Stimulated activated CD8-positive, alpha-beta memory T cell treated with anti-CD3 and anti-CD28 coated beads, Interleukin-2, amount 100 ng/mL, for 1 hour (primary cell): ENCODE measurements at places on chromosomes 3 and 15.

DNA sequence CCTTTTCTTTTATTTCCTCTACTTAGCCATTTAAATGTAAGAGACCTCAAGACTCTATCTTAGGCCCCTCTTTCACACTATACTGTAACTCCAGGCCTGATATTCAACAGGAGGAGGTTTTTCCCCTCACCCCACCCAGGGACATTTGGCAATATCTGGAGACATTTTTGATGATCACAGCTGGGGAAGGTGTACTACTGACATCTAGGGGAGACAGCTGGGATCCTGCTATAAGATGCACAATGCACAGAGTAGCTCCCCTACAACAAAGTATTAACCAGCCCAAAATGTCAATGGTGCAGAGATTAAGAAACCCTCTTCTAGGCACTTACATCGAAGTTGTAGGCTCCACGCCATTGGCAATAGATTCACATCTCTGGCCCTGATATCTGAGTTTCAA lies 517.5 kb upstream of the UBE2E2 start:
- DNase-seq, result no peak

DNA sequence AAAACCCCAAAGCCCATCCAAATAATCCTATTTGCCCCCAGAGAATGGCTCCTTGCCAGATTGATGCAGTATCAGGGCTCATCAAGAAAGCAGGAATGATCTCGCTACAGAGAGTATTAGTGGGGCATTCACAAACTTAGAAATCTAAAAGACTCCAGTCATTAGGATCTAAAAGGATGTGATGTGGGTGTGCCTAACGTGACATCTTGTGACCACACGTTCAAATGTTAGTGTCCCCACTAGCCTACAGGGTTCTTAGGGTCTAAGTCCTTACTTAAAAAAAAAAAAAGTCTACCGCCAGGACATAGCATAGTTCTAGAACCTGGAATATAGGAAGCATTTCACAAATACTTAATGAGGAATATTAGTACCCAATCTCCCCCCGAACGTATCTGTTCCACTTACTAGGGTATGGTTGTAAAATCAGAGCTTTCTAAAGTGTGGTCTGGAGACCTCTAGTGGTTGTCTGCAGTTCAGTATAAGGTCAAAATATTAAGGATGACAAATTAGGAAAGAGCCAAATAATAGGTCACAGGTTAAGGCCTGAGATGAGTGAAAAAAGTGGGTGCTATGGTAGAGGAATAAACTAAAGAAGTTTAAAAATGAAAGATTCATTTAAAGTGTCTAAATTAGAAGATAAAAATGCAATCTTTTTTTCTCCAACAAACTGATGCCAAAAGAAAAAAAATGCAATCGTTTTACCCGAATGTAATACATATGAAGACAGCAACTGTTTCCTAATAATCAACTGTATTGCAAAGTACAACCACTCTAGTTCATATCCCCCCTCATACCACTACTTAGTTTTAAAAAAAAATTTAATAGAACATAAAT lies 4.2 kb upstream of the CHRM5 start:
- no peak for DNase-seq

GRCh38 chr3:13706451-13706850 lies 157.5 kb downstream of the FBLN2 start:
- DNase-seq, result no peak

- DNase-seq, result no peak
Measured at GRCh38 chr3:38020342-38020726, 9.1 kb downstream of the PLCD1 start.

- no peak for DNase-seq
Measured at GRCh38 chr15:64026591-64026990, 19.7 kb downstream of the DAPK2 start.

- peak; percentile 6 for DNase-seq
Measured at GRCh38 chr3:108489776-108490175, 20.6 kb downstream of the MYH15 start.

DNA sequence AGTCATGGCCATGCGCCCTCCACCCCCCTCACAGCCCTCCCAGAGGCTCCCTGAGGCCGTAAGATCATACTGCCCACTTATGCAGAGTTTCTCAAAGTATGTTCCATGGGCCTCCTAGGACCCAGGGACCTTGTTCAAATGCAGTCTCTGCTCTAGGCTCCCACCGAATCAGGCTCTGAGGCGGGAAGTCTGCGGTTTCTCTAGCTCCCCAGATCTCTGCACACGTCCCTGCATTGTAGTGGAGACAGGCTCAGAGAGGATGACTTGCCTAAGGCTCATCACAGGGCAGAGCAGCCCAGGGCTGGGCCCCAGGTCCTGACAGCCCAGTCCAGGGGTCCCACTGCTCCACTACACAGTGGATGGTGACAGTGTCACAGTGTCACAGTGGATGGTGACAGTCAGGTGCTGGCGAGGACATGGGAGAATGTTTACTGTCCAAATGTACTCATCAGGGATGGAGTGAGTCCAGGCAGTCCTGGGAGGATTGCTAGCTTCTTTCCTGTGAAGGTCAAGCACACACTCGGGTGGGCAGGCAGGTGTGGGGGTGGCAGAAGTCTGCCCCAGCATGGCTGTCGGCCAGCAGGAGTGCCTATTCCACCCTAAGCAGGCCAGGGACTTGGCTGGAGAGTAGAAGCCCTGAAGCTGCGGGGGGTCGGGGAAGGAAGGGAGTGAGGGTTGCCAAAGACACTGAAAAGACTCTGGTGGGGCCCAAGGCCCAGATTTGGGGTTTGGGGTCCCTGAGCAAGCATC lies 12.4 kb downstream of the ANKRD63 start:
- DNase-seq, result no peak

DNA sequence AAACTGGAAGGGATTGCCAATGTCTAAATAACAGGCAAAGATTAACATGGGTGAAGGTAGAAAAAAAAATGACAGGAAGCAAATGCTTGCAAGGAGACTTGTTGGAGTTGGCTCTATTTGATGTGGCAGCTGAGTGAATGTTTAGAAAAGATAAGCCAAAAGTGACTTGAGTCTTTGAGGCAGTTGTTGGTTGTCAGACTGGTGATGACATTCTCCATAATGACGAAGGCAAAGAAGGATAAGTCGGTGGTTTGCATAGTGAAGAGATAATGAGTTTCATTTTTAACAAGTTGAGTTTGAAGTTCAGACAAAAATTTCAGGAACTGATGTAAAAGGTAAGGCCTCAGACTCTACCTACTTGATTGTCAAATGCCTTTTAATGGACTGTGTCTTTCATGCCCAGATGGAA lies 704.1 kb upstream of the SGO1 start:
- no peak for DNase-seq

- DNase-seq, result peak; percentile 51
Measured at GRCh38 chr15:45635191-45635638, 386 bp downstream of the SQOR start.

DNA sequence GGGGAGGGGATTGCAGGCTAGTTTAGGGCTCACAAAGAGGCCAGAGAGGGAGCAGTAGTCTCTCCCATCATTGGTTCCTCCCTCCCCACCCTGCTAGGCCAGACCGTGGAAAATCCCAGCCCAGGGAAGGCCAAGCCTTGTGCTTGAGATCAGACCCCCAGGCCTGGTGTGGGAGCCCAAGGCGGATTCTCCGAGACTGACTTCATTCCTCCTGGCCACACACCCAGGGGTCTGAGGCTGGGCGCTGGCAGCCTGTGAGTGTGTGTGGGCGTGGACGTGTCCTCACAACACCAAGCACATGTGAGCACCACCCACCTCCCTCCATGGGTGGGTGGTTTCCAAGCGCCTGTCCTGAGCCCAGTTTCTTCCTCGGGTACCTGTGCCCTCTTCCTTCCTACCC lies 4.1 kb downstream of the LOXL1 start:
- DNase-seq, result no peak

GRCh38 chr3:127105587-127105986 lies 87.3 kb upstream of the PRR23E start:
- no peak for DNase-seq

GRCh38 chr3:81161851-81162250 lies 599.6 kb downstream of the GBE1 start:
- DNase-seq, result no peak

DNA sequence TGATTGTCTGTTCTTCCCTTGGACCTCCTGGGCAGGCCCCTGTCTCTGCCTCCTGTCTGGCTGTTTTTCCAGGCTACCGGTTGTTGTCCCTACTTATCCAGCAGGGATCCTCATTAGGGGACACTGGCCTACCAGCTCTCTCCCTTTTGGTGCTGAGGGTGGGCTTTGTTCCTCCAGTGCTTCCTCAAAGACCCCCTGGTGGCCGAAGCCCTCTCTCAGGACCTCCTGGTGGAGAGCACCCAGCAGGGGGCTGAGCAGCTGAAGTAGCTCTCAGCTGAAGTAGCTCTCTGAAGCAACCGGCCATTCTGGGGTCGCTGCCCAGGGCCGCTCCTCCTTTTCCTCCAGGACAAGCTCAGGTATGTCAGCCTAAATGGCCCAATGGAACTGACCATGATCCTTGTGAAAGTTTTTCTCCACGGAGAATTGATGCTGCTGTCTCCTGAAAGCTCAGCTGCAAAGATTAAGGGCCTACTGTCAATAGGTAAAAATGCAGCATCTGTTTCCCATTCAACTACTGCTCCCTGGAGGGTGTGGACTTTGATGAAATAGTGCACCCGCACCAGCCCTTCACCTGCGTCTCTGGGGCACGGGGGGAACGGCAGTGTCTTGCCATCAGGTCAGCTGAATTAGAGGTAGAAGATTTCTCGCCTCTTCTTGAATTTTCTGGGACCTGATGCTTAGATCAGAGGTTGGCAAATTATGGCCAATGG lies 27.6 kb downstream of the ARNT2 start:
- no peak for DNase-seq

DNA sequence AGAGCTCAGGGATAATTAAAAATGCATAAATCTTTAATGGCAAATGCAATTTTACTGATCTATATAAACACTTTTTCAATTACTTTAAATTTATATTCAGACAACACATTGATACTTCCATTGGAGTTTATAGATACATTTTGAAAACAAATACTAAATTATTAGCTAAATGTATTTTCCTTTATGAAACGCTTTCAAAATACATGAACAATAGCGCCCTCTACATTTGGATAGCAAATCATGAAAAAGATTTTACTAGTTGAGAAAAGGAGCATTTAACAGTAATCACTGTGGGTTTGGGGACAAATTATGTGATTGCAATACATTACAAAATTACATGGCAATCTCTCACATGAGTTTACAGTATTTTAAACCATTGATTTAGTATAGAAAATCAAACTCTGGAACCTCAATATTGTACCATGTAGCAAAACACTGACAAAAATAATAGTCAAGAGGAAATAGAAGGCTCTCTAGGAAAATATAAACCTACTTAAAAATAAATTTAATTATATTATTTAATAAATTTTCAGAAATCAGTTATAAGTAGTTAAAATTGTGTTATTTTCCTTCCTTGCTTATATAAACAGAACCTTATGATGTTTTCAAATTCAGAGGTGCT lies 207.9 kb downstream of the ZIC1 start:
- no peak for DNase-seq

DNA sequence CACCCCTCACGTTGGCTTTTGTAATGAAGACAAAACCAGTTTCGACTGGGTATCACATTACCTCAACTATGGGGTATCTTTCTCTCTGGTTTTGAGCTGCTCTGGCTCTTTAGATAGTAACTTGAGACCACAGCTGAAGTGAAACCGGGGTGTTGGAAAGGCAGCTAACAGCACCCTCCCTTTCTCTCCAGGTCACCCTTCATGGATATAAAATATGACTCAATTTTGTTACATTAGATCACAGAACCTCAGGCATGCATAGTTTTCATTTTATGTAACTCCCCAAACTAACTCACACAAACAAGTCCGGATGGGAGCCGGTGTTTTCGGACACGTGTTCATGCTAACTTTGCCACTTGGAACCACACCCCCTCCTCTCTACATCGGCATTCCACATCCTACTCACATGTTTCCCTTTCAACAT lies 90.7 kb downstream of the NR2F2 start:
- no peak for DNase-seq

- DNase-seq, result no peak
Measured at GRCh38 chr3:150220799-150221198, 187.3 kb upstream of the TSC22D2 start.

DNA sequence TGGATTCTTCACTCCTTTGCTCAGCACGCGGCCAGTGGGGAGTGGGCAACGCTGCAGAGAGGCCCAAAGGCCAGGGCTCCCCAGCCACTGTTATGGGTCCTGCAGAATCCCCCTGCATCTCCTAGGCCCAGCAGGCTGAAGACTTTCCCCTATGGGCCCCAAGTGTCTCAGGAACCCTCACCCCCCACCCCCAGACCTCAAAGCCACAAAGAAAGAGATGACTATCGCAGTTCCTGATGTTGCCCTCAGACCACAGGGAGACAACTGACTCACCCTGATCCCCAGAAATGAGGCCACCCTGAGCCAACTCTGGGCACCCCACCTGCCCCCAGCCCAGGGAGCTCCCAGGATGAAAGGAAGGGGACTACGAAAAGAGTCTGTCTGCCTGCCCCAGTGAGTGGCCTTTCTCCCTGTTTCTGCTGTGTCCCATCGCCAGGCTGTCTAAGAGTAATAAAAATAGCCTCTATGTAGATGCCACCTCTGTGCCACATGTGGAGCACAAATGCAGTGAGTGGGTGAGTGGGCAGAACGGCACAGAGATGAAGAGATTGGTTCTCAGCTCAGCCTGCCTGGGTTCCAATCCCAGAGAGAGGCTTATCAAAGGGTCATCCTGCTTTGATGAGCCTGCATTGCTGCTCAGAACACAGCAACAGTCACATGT lies 283.0 kb downstream of the UACA start:
- DNase-seq, result peak; percentile 33

DNA sequence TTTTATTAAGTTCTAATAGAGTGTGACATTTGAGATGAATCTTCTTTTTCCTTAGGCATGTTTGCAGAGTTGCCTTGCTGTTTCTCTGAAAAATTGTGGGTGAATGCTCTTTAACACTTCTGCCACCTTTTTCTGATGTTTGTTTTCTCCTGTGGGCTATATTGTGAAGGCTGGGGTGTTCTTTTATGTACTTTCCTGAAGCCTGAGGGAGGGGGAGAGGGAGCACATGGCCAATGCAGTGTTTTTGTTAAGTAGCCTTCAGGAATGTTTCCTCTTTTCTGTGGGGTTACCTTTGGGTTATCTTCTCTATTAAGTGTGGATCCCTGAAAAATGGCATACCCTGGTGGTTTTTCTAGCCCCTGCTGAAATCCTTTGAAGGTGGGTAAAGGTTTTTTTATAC lies 50.2 kb downstream of the CMC1 start:
- DNase-seq, result no peak

GRCh38 chr15:36666228-36666905 lies 86.9 kb downstream of the CDIN1 start:
- DNase-seq, result no peak

- DNase-seq, result no peak
Measured at GRCh38 chr3:71560665-71561064, 22.9 kb downstream of the FOXP1 start.

DNA sequence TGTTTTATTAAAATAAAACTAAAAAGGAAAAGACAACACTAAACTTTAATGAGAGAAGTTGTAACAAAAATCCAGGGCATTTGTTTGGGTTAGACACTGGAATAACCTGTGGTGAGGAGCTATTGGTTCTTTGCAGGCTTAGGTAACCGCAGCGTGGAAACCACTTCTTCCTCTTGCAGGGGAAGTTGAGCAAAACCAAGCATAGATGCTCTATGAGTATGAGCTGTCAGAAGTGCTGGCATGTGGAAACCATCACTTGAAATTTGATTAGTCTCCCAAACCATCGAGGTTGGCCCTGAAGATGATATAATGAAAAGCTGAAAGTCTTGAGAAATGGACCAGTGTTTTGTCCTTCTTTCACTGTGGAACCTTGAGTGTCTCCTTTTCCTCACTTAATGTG lies 127.1 kb upstream of the RBMS3 start:
- DNase-seq, result no peak

- no peak for DNase-seq
Measured at GRCh38 chr15:101600035-101600434, 52.1 kb downstream of the TM2D3 start.

GRCh38 chr3:183298701-183299153 lies 45.7 kb downstream of the B3GNT5 start:
- no peak for DNase-seq

- peak; percentile 54 for DNase-seq
Measured at GRCh38 chr15:60006203-60006862, 2.2 kb downstream of the FOXB1 start.
